ENCODE measurements at places on chromosomes 13 and 19. TPM values are rescaled to one million over a fixed set of nuclear protein-coding genes. Genes with fewer than 3 reads are reported as not detected.

GRCh38 chr13:39773833-39774232 lies 118.4 kb downstream of the COG6 start:
- no peaks in the 10 kb centered on the region for H3K27me3 ChIP-seq
- H3K36me3 ChIP-seq = no peaks in the 10 kb centered on the region
- no peak overlapping the region for H3K4me3 ChIP-seq
- no peaks in the 10 kb centered on the region for H3K4me1 ChIP-seq

GRCh38 chr13:99004978-99005377 lies 27.1 kb upstream of the DOCK9 start:
- H3K27me3 ChIP-seq = no peaks in the 10 kb centered on the region
- no peak overlapping the region for H3K27ac ChIP-seq
- DNase-seq = no peak
- no peak overlapping the region for H3K4me3 ChIP-seq

DNA sequence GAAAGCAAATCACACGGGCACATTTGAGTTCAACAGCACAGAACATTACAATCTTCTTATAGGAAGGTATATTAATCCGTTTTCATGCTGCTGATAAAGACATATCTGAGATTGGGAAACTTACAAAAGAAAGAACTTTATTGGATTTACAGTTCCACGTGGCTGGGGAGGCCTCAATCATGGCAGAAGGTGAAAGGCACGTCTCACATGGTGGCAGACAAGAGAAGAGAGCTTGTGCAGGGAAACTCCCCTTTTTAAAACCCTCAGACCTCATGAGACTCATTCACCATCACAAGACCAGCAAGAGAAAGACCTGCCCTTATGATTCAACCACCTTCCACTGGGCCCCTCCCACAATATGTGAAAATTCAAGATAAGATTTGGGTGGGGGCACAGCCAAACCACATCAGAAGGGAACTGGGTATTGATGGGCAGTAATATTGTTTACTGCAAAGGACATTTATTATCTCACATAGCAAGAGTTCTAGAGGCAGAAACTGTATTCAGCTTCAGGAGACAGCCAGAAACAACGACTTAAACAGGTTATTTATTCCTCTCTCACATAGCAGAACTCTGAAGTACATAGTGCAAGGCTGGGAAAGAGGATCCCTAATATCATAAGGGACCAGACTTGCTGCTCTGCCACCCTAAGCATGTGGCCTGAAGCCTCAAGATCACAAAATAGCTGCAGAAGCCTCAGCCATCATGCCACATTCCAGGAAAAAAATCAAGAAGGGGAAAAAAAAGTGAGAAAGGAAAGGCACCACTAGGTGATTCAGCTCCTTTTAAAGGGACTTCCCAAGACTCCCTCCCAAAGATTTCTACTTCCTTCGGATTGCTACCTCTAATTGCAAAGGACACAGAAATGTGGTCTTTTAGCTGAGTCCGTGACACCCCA lies 23.1 kb downstream of the FXYD5 start:
- no peak for DNase-seq
- H3K27me3 ChIP-seq = no peaks in the 10 kb centered on the region
- H3K36me3 ChIP-seq = no peaks in the 10 kb centered on the region
- H3K4me3 ChIP-seq = no peak overlapping the region
- no peak overlapping the region for H3K27ac ChIP-seq
- H3K4me1 ChIP-seq = no peaks in the 10 kb centered on the region

- no peak overlapping the region for H3K4me3 ChIP-seq
- H3K36me3 ChIP-seq = no peaks in the 10 kb centered on the region
- DNase-seq = peak; percentile 76
- no peak overlapping the region for H3K27ac ChIP-seq
These were observed 12.4 kb downstream of the TMEM143 start for GRCh38 chr19:48351341-48351752.

GRCh38 chr13:32824675-32825074 lies 191.5 kb upstream of the KL start:
- H3K27ac ChIP-seq = no peak overlapping the region
- H3K27me3 ChIP-seq = no peaks in the 10 kb centered on the region
- H3K4me1 ChIP-seq = no peaks in the 10 kb centered on the region
- no peaks in the 10 kb centered on the region for H3K36me3 ChIP-seq
- H3K4me3 ChIP-seq = no peak overlapping the region

MAMSTR gene
- total RNA-seq = 0.58 TPM

CGB5 gene
- total RNA-seq = not detected

ZNF728 gene
- total RNA-seq = 3.5 TPM

- H3K4me3 ChIP-seq = no peak overlapping the region
- H3K27ac ChIP-seq = no peak overlapping the region
- DNase-seq = no peak
These were observed 15.5 kb downstream of the IRGC start for GRCh38 chr19:43731346-43731745.

C19orf67 gene
- total RNA-seq = not detected

DNA sequence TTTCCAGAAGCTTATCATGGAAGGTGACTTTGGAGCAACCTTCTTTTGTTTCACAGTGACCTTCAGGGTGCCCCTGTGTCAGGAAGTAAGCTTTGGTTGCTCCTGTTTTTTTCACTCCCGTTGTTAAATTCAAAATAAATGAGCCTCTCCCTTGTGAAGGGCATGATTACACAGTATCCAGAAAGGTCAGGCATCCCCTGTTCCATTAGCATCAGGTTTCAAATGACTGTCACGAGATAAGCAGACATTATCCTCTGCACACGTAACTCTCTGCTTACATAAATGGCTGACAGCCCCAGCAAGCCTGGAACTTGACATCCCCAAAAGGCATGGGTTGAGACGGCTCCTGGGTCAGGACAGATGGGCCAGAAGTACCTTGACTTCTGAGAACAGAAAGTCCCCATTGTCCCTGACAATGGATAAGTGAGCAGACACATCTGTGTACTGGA lies 52.0 kb downstream of the RAB20 start:
- peaks cover 1% of the 10 kb centered on the region for H3K4me1 ChIP-seq
- DNase-seq = no peak
- H3K27ac ChIP-seq = no peak overlapping the region
- no peaks in the 10 kb centered on the region for H3K27me3 ChIP-seq
- H3K4me3 ChIP-seq = no peak overlapping the region
- peaks cover 8% of the 10 kb centered on the region for H3K36me3 ChIP-seq

- H3K27ac ChIP-seq = no peak overlapping the region
- no peak overlapping the region for H3K4me3 ChIP-seq
- DNase-seq = no peak
- no peaks in the 10 kb centered on the region for H3K36me3 ChIP-seq
These were observed 5.7 kb upstream of the FOXO1 start for GRCh38 chr13:40671956-40672764.

GRCh38 chr19:31419871-31420445 lies 70.7 kb upstream of the TSHZ3 start:
- no peak overlapping the region for H3K27ac ChIP-seq
- H3K4me3 ChIP-seq = no peak overlapping the region
- no peak for DNase-seq
- H3K4me1 ChIP-seq = no peaks in the 10 kb centered on the region

GRCh38 chr13:112453207-112453829 lies 77.2 kb downstream of the SPACA7 start:
- no peaks in the 10 kb centered on the region for H3K4me1 ChIP-seq
- no peak for DNase-seq
- H3K27me3 ChIP-seq = no peaks in the 10 kb centered on the region

DNA sequence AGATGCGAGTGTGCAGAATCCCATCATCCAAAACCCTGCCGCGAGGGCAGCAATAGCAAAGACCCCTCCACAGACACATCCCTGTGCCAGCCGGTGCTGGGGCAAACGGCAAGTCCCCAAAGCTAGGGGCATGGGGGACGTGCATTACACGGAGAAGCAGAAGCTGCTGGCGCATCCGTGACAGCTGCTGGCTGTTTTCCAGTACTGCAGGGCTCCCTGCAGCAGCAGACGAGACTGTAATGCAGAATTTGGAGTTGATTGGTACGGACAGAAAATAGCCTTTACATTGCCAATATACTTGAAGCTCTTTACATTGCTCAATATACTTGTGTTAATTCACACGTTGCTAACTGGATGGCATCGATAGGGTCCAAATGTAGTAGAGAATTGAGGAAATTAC lies 77.2 kb upstream of the TMTC4 start:
- H3K27me3 ChIP-seq = no peaks in the 10 kb centered on the region
- H3K36me3 ChIP-seq = no peaks in the 10 kb centered on the region
- H3K4me3 ChIP-seq = no peak overlapping the region
- no peak for DNase-seq

DNA sequence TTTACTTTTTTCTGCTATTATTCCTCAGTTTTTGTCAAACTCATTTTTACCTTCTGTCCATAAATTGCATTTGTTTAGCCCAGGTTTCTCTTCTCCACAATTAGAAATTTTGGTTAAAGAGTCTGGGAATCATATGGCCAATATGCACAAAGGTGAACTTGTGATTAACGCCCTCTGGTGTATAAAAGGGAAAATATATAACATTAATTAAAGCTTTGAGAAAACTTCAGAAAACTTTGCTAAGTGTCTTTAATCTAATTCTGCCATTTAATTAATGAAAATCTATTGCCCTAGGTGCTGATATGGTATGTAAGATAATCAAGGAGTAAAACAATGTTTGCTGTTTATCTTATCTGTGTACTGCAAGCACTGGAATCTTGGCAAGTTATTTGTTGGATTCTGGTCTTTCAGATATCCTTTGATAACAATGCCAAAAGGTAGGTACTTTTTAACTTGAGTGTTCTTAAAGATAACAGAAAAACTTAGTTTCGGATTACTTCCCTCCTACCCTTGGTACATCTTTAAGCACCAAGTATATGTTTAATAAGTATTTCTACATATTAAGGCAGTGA lies 402.6 kb downstream of the SUCLA2 start:
- no peak overlapping the region for H3K4me3 ChIP-seq
- no peak for DNase-seq
- no peaks in the 10 kb centered on the region for H3K27me3 ChIP-seq

DNA sequence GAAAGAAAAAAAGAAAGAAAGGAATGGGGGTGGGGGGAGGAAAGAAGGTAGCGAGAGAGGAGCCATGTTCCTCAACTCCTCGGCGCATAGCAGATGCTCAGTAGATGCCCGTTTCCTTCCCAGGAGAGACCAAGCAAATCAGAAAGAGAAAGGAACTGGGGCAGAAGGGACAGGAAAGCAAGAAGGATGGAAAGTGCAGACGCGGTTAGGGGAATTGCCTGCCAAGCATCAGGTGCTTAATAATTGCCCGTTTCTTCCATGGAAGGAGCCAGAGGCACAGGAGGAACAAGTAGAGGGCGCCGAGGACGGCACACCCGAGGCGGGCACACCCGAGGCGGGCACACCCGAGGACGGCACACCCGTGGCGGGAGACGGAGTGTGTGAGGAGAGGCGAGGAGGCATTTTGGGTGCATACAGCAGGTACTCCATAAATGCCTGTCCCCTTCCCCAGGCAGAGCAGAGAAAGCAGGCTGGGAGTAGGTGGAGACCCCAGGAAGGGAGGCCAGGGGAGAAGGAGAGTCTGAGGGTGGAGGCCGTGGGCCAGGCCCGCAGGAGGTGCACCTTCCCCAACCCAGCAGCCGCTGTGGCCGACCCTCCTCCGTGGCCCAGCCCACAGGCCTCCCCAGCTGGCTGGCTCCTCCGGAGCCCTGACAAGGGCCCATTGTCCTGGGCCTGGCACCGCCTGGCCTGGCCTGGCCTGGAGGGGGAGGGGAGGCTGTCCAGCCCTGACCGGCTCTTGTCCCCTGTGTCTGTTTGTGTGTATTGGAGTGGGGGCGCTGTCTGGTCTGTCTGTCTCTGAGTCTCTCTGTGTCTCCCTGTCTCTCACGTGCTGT lies 14.6 kb downstream of the JOSD2 start:
- no peaks in the 10 kb centered on the region for H3K4me1 ChIP-seq
- H3K27ac ChIP-seq = no peak overlapping the region
- H3K27me3 ChIP-seq = no peaks in the 10 kb centered on the region
- no peaks in the 10 kb centered on the region for H3K36me3 ChIP-seq
- H3K4me3 ChIP-seq = no peak overlapping the region
- peak; percentile 24 for DNase-seq

GRCh38 chr13:86918682-86919081 lies 752.5 kb upstream of the SLITRK5 start:
- H3K36me3 ChIP-seq = no peaks in the 10 kb centered on the region
- no peaks in the 10 kb centered on the region for H3K27me3 ChIP-seq
- H3K4me1 ChIP-seq = no peaks in the 10 kb centered on the region
- H3K27ac ChIP-seq = no peak overlapping the region
- no peak for DNase-seq

- no peaks in the 10 kb centered on the region for H3K36me3 ChIP-seq
- no peak within 1 kb of the TSS for H3K4me3 ChIP-seq
- no peaks in the 10 kb centered on the region for H3K27me3 ChIP-seq
- H3K27ac ChIP-seq = no peak within 1 kb of the TSS
- peak; percentile 88 for DNase-seq
- H3K4me1 ChIP-seq = no peaks in the 10 kb centered on the region
These were observed at the start of gene ZNF814 for GRCh38 chr19:57888560-57889231. Gene ZNF814 (minus strand): TSS chr19:57889037. CDS start chr19:57888802, 235 bp downstream.

- H3K4me1 ChIP-seq = no peaks in the 10 kb centered on the region
- H3K27ac ChIP-seq = no peak overlapping the region
These were observed 5.8 kb upstream of the TSHZ3 start for GRCh38 chr19:31354799-31355664.

SEMA6B gene
- total RNA-seq = 25.6 TPM

EGLN2 gene
- total RNA-seq = 102 TPM
